ENCODE measurements at places on chromosomes 2 and 18. TPM values are rescaled to one million over a fixed set of nuclear protein-coding genes. Genes with fewer than 3 reads are reported as not detected.
A peak's percentile ranks its signal among the peaks of the same experiment; 100 is the strongest.

- no peak for DNase-seq
Measured at GRCh38 chr2:216754336-216754735, 59.0 kb upstream of the IGFBP5 start.

DNA sequence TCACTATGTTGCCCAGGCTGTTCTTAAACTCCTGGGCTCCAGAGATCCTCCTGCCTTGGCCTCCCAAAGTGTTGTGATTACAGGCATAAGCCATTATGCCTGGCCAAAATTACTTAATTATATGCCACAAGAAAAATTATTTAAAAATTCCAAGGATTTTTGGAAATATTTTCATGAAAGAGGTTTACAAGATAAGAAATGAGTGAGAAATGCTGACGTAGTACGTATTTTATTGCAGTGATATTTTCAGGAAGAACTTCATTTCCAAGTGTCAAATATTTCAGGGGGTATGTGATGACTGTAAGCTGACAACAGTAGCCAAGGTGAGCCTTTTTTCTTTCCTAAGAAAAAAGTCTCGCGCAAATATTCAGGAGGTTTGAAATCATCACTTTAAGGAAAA lies 20.8 kb downstream of the NIF3L1 start:
- no peak for DNase-seq

DNA sequence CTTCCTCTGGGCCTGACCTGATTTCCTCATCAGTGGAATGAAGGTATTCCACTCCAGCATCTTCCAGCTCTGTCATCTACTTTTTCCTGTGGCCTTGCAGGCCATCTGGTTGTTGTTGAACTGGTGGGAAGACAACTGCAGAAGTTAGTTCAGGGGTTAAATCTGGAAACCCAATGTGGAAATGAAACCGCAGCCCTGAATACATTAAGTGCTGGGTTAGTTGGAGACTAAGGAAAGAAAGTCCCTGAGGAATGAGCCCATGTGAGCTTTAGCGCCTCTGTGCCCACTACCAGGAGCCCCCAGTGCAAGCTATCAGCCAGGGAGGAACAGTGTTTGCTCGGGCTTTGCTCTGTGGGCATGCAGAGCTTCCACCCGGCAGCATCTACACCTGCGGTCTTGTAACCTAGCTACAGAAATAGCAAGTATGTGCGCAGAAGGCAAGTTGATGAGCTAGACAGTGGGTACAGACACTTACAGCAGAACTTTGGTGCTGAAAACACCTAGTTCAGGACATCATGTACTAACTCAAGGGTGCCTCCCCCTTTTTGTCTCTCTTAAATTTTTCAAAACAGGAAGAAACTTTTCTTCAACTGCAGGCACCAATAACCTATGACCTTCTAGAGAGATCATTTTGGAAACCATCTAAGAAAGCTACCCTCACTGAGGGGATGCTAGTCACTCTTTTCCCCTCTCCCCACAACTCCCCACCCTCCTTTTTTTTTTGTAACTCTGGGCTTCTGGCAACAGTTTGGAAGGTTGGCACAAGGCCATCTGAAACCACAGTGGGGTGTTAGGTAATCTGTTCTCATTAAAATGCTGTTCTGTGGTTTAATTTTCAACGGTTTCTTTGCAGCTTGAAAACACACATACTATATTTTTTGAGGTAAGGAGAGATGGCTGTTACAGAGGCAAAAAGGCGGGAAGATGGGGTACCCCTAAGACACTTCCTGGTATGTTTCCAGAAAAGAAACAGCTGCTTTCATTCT lies 18.3 kb upstream of the CXCR4 start:
- peak; percentile 7 for DNase-seq

DNA sequence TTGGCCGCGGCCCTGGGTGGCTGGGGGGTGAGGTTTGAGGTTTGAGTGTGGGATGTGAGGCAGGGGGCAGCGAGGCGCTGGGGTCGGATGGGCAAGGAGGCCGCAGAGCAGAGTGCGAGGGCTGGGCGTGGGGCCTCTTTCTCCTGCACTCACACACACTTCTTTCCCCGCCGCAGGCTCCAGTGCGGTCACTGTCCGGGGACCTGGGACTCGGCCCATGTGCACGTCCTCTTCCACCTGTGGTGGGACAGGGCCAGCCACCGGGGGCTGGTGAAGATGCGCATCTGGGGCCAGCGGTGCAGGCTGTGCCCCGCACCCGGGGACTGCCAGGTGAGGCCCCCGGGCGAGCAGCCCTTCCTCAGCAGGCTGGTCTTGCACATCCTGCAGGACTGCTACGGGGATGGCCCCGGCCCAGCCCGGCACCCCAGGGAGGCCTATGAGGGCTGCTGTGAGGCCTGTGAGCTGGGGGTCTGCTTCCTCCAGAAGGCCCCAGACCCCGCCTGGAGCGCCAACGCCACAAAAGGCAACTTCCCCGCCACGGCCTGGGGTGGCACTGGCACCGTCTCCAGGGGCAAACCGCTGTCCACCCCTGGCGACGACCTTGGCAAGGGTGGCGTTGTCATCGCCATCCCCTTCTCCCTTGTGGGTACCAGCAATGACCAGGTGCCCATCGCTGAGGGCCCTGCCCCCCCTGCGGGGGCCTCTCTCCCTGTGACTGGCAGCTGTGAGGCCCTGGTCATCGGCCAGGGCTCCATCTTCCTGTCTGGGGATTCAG lies 2.2 kb downstream of the RTP5 start:
- no peak for DNase-seq

DNA sequence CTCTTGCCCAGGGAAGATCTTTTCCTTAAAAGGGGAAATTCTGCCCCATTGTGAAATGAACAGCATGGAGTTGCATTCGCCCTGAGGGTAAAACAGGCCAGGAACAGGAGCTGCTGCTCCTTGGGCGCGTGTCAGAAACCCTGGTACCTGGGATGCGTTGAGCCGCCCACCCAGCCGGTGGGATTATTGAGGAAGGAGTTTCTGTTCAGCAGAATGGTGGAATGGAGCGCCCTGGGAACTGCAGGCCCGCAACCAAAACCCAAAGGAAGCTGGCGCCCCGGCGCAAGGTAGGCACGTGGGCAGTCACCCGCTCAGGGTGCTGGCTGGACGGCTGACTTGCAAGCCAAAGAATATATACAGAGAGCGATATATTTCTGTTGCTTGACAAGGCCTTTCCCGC lies 73.5 kb downstream of the MTCL1 start:
- no peak for DNase-seq

- DNase-seq, result peak; percentile 65
Measured at GRCh38 chr2:120684289-120685065, 51.2 kb upstream of the GLI2 start.

GRCh38 chr2:133424876-133425275 lies 143.4 kb downstream of the NCKAP5 start:
- DNase-seq, result peak; percentile 86

DNA sequence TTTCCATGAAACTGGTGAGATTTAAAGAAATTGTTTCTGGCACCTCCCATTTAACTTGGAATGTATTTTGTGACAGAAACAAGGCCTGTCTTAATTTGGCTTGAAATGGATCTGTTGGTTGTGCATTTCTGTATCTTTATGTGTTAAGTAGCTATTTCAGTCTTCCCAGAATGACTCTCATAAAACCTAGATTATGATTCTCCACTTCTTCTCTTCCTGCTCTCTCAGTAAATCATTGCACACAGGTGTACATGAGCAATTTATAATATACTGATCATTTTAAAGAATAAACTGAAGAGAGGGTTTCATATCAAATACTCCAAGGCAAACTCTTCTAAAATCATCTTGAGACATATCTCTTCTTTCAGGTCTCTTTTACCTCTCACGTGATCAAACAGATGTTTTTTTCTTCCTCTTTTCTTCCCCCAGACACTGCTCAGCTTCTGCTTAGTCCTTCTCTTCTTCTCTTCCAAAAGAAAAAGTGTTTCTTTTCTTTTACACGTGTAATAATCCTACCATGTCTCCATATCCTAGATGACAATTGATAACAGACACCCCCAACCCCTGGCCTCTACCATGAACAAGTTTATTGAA lies 112.0 kb downstream of the PPP1R1C start:
- no peak for DNase-seq

DNA sequence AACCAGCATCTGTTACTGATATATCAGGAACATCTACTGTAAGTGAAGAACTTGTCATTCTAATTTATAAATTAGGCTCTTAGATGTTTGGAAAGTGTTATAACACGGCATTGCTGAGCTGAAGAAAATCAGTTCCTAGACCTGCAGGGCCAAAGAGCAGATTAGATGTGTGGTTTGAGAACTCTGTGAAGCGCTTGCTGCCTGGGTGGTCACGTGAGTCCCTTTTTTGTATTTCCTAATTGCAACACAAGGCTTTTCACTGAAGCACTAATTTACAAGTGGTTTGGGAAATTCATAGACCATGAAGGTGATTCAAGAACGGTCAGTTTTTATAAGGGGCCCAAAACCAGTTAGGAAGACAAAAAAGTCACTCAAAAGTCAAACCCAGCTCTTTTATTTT lies 106.9 kb upstream of the SP3 start:
- DNase-seq, result no peak

GRCh38 chr2:122831649-122832048 lies 1076.2 kb downstream of the TSN start:
- DNase-seq, result no peak

DNA sequence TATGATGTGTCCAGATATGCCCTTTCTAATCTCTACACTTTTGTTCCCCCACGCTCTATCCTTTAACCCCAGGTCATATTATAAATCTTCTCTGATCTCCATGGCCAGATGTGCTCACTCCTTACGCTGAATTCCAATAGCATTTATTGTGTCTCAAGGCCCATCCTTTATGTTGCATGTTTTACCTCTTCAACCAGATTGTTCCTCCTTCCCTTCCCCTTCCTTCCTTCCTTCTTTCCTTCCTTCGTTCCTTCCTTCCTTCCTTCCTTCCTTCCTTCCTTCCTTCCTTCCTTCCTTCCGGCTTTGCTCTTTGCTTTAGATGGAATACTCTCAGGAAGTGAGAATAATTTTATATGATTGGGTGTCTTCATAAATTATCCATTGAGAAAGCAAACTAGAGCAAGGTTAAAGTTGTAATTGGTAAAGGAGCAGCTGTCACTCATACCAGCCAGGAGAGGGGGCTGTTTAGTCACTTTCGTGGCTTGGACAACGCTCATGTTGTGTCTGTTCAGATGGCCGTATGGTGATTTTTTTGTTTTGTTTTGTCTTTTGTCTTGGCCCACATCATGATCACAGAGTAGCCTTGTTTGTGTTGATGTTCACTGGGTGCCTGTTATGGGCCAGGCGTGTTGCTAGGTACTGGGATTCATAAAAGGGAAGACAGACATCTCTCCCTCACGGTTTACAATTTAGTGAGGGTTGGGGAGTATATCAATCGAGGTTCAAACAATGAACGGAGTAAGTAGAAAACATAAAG lies 68.0 kb downstream of the DAW1 start:
- DNase-seq, result peak; percentile 4

DNA sequence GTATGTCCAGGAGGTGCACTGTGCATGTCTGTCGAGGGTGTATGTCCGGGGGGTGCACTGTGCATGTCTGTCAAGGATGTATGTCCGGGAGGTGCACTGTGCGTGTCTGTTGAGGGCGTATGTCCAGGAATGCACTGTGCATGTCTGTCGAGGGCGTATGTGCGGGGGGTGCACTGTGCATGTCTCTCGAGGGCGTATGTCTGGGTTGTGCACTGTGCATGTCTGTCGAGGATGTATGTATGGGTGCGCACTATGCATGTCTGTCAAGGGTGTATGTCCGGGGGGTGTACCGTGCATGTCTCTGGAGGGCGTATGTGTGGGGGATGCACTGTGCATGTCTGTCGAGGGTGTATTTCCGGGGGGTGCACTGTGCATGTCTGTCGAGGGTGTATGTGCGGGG lies 249.3 kb upstream of the MYT1L start:
- DNase-seq, result no peak

DNA sequence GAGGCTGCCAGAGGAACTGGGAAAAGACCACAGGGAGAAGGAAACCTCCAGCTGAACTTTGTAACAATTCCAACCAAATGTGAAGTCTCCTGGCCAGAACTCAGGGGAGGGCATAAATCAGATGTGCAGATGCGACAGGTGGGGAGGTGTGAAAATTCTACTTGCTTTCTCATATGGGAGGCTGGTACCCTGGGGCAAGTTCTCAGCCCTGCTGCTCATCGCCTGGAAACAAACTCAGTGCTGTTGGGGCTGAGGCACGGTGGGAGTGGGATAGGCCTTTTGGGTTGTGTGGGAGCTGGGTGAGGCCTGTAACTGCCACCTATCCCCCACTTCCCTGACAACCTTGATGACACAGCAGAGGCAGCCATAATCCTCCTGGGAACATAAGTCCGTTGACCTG lies 179.6 kb downstream of the ASB1 start:
- DNase-seq, result no peak

- DNase-seq, result no peak
Measured at GRCh38 chr2:75533135-75533534, 27.6 kb downstream of the EVA1A start.

GRCh38 chr2:134252092-134252750 lies 1.7 kb upstream of the MGAT5 start:
- peak; percentile 59 for DNase-seq

GRCh38 chr2:43438342-43438741 lies 157.5 kb downstream of the THADA start:
- DNase-seq, result no peak

DNA sequence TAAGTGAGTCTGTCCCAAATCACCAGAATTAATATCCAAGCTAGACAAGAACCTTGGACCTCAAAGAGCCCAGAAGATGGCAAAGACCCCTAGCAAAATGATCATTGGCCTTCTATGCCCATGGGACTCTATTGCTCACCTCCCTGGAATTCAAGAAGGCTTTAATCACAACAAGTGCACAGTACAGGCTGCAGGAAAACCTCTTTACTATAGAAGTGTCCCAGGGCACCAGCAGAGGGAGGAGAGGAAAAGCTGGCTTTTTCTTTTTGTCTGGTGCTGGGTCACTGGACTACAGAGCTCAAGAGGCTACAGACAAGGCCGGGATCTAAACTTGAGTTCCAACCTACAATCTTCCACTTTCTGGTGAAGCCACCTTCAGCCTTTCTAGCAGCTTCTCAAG lies 88.3 kb upstream of the PPP1CB start:
- DNase-seq, result no peak

DNA sequence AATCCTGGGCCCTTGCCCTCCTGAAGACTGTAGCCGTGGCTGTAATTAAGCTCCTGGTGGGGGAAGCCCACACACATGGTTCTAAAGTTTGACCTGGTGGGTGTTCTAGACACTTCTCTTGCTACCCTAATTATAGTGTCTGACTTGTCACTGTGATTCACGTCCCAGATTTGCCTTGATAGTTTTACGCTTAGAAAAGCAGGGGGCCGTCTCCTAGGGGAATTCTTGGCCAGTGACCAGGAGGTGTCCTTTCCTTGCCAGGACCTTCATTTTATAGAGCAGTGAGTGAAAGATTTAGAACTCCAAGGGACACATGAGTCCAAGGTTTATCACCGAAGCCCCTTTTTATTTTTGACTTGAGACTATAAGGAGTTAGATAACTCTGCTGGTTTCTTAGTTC lies 9.0 kb downstream of the TMEM214 start:
- DNase-seq, result peak; percentile 33

Gene SNX17
- total RNA-seq, result 86.6 TPM

Gene DYNAP
- not detected for total RNA-seq

Gene NOTO
- total RNA-seq, result not detected

Gene TCF23
- total RNA-seq, result not detected

Gene MC5R
- 0.26 TPM for total RNA-seq

Gene TDRD15
- not detected for total RNA-seq

Gene PLGLB2
- total RNA-seq, result 3.7 TPM

Gene RTKN
- 44.4 TPM for total RNA-seq

Gene KRTCAP3
- total RNA-seq, result 1.9 TPM

Gene CFAP53
- 0.46 TPM for total RNA-seq

Gene DSC2
- 39.4 TPM for total RNA-seq

Gene DUSP2
- 0.95 TPM for total RNA-seq

Gene OTOS
- total RNA-seq, result not detected

Gene HOXD9
- total RNA-seq, result not detected

Measured in astrocyte (in vitro differentiated cells and primary cell).